Fibroblast of skin of back (primary cell): ENCODE measurements at places on chromosomes 4 and X.

DNA sequence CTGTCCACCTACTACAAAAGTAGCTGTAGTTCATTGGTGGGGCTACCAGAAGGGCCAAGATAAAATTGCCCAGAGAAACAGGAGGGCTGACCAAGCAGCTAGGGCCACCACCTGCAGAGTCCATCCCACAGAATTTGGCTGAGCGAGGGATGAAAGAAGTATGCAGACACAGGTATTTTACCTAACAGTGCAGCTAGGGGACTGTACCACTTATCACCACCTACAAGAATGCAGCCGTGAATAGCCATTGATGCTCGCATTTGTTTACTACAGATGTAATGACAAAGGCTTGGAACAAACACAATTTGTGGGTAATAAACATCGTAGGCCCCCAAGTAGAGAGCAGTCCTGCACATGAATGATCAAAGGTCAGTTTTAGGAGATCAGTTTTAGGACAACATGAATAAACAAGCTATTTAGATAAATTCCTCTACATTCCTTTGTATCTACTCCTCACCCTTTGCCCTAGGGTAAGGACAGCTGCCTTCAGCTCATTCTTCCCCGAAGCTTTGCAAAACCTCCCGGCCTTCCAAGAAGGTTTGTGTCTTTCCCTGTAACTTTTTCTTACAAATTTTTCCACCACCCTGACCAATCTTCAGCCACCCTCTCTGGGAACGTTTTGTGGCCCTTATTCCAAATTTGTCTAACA lies 49.5 kb downstream of the ZNF718 start:
- no peak for DNase-seq

- DNase-seq, result peak; percentile 76
Measured at GRCh38 chr4:169314906-169315305, 44.1 kb upstream of the SH3RF1 start.

DNA sequence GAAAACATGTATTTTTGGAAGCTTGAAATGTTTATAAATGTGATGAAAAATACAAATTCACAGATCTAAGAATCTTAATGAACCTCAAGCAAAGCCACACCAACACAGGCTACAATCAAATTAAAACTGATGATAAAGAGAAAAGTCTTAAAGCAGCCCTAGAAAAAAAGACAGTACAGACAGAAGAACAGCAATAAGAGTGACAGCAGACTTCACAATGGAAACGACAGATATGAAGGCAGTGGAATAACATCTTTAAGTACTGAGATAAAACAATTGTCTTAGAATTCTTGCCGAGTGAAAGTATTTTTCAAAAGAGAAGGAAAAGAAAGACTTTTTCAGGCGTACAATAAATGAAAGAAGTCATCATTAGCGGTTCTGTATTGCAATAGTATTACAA lies 423.6 kb upstream of the LCORL start:
- DNase-seq, result no peak

- no peak for DNase-seq
Measured at GRCh38 chrX:124263743-124264142, 68.7 kb upstream of the TEX13D start.

DNA sequence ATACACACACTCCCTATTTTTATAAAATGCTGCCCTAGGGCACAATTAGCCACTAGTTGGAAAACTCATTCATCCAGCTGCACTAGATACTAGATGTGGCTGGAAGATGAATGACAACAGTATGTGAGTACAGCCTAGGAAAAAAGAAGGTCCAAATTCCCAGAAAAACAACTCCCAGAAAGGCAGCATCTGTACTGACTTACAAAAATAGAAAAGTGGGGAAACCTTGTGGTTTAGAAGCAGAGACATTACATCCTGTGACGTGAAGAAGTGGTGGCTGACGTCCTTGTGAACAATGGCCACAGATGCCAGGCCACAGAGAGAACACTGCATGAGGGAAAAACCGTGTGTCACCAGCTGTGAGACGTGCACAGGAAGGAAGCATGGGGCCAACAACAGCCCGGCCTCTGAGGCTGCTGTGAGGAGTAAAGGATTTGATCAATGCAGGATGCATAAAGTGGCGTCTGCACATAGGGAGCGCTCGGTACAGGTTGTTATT lies 81.2 kb downstream of the SPRY1 start:
- DNase-seq, result peak; percentile 42

DNA sequence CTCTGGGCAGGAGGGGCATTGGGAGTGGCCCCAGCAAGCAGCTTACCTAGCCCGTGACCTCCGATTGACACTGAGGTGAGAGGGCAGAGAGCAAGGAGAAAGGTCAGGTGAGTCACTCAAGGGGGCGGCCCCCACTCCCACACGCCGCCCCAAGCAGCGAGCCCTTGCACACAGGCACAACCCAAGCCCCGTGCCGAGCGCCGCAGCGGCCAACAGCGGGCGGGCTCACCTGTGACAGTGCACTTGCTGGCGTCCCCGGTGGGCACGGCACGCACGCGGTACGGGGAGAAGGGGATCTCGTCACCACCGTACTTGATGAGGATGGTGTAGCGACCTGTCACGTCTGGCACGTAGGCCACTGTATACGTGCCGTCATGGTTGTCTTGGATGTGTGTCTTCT lies 17.2 kb downstream of the FLNA start:
- DNase-seq, result no peak

GRCh38 chr4:83305187-83305586 lies 20.6 kb upstream of the COQ2 start:
- peak; percentile 13 for DNase-seq

- no peak for DNase-seq
Measured at GRCh38 chr4:111905511-111905910, 239.7 kb upstream of the FAM241A start.

- no peak for DNase-seq
Measured at GRCh38 chrX:154056770-154057241, 37.1 kb upstream of the IRAK1 start.

GRCh38 chr4:22348410-22348809 lies 167.5 kb downstream of the ADGRA3 start:
- DNase-seq, result peak; percentile 66

GRCh38 chr4:172819353-172819752 lies 349.3 kb upstream of the GALNT7 start:
- no peak for DNase-seq

- DNase-seq, result no peak
Measured at GRCh38 chr4:13537011-13537831, 7.1 kb downstream of the NKX3-2 start.
